ENCODE measurements at places on chromosomes 13 and 19. TPM values are rescaled to one million over a fixed set of nuclear protein-coding genes. Genes with fewer than 3 reads are reported as not detected.

GRCh38 chr13:99377641-99378040 is 70.4 kb upstream of the GPR183 start:
- H3K4me1 ChIP-seq: peaks cover 47% of the 10 kb centered on the region
- H3K27me3 ChIP-seq: no peaks in the 10 kb centered on the region
- H3K27ac ChIP-seq: no peak overlapping the region

DNA sequence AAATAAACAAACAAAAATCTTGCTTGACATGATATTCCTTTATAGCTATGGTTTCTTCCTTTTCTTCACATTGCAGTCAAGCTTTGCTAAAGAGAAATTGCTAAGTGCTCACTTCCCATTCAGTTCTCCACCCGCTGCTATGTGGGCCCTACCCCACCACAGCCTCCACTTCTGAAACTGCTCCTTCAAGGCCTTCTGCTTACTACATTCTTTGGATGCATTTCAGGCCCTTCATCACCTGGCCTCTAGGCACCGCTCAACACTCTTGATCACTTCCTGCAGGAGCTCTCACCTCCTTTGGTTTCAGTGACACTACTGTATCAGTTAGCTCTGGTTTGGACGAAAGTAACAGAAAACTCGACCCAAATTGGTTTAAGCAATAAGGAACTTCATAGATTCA is 72.4 kb downstream of the KLF5 start:
- no peaks in the 10 kb centered on the region for H3K36me3 ChIP-seq
- no peak overlapping the region for H3K27ac ChIP-seq
- no peaks in the 10 kb centered on the region for H3K4me1 ChIP-seq

GRCh38 chr19:43554317-43554895 is 20.9 kb downstream of the XRCC1 start:
- peaks cover 6% of the 10 kb centered on the region for H3K4me1 ChIP-seq
- no peak overlapping the region for H3K27ac ChIP-seq
- H3K36me3 ChIP-seq: peaks cover 41% of the 10 kb centered on the region
- H3K4me3 ChIP-seq: no peak overlapping the region
- H3K27me3 ChIP-seq: no peaks in the 10 kb centered on the region

DNA sequence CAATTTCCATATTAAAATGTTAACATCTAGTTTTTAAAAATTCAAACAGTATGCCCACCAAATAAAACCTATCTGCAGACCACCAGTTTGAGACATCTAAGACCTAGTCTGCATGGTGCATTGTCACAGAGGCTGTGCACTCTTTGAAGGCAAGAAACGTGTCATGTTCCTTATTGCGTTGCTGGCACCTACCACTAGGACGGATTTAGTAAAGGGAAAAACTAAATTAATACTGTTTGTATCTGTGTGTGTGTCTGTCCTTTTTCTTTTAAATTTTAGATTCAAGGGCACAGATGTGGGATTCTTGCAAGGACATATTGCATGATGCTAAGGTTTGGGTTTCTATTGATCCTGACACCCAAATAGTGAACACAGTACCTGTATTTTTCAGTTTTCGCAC is 481.4 kb downstream of the UQCRFS1 start:
- H3K27ac ChIP-seq: no peak overlapping the region
- H3K27me3 ChIP-seq: peaks cover 2% of the 10 kb centered on the region
- DNase-seq: no peak
- no peaks in the 10 kb centered on the region for H3K4me1 ChIP-seq
- H3K36me3 ChIP-seq: no peaks in the 10 kb centered on the region
- H3K4me3 ChIP-seq: no peak overlapping the region

CCDC70 gene
- total RNA-seq: not detected

LILRA1 gene
- total RNA-seq: not detected

DNA sequence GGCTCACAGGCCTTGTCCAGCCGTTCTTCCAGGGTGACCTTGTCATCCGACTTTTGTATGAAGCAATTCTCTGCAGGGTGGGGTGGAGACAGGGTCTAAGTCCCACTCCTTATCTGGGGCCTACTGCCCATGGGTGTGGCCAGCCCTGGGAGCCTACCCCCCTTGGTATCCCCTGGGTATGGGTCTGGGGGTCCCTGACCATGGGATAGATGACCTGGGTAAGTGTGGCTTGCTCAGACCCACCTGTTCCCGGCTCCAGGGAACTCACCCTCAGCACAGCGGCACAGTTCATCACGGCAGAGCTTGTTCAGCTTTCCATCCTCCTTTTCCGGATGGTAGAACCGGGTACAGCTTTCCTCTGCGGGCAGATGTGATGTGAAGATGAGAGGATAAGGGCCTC is 9.2 kb upstream of the TNFSF14 start:
- H3K4me1 ChIP-seq: peaks cover 28% of the 10 kb centered on the region
- no peak overlapping the region for H3K4me3 ChIP-seq
- no peaks in the 10 kb centered on the region for H3K36me3 ChIP-seq
- H3K27me3 ChIP-seq: no peaks in the 10 kb centered on the region

DNA sequence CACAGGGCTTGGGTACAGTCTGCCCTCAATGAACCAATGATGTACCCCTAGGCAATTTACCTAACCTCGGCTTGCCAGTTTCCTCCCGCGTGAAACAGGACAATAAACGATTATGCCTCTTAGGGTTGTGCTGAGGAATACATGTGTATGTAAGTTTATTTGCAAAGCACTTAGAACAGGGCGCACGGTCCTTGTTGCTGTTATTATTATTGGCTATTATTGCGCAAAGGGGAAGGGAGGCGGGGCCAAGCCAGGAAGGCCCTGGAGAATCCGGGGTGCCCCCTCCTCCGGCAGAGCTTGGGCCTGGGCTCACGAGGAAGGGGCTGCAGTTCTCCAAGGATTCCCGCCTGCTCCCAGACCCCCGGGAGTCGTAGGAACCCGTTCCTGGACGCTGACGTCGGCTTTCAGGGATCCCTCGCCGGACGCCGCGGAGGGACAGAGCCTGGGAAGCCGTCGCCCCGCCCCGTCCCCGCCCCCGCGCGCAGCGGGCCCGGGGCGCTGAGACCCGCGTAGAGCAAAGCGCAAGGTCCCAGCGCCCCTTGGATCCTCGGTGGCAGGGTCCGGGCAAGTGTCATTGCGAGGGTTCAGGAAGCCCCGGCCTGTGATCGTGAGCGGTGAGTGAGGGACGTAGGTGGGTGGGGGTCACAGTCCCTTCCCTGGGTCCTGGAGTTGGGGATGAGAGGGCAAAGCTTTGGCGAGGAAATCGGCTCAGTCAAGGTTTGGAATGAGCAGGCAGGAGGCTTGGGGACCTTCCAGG is at the start of gene TMEM91:
TMEM91 (plus strand) TSS at position 293 of the 757 bp plus-strand sequence. CDS start 1,777 bp downstream, outside the sequence.
- no peaks in the 10 kb centered on the region for H3K27me3 ChIP-seq
- no peak within 1 kb of the TSS for H3K27ac ChIP-seq
- peaks cover 13% of the 10 kb centered on the region for H3K4me1 ChIP-seq
- no peaks in the 10 kb centered on the region for H3K36me3 ChIP-seq
- peak within 1 kb of the TSS; percentile 64 for H3K4me3 ChIP-seq

TICAM1 gene
- 28.5 TPM for total RNA-seq

GIPC3 gene
- total RNA-seq: 0.52 TPM

- H3K4me3 ChIP-seq: no peak overlapping the region
- H3K27me3 ChIP-seq: no peaks in the 10 kb centered on the region
- no peak for DNase-seq
- H3K4me1 ChIP-seq: peaks cover 49% of the 10 kb centered on the region
Measured at GRCh38 chr19:19417628-19418245, 12.3 kb downstream of the GATAD2A start.

DNA sequence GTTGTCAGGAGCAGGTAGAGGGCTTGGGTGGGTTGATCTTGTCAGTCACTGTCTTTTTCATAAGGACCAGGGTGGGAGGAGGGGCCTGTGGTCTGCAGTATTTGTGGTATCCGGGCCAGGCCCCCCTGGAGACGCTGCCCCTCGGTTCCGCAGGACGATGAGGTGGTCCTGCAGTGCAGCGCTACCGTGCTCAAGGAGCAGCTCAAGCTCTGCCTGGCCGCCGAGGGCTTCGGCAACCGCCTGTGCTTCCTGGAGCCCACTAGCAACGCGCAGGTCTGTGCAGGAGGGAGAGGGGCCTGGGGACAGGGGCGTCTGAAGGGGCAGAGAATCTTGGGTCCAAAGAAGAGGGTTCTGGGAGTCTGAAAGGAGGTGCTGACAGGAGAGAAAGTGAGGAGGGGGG is 7.1 kb downstream of the RYR1 start:
- no peaks in the 10 kb centered on the region for H3K27me3 ChIP-seq
- H3K36me3 ChIP-seq: no peaks in the 10 kb centered on the region
- H3K27ac ChIP-seq: no peak overlapping the region
- no peaks in the 10 kb centered on the region for H3K4me1 ChIP-seq
- no peak for DNase-seq
- H3K4me3 ChIP-seq: no peak overlapping the region

DNA sequence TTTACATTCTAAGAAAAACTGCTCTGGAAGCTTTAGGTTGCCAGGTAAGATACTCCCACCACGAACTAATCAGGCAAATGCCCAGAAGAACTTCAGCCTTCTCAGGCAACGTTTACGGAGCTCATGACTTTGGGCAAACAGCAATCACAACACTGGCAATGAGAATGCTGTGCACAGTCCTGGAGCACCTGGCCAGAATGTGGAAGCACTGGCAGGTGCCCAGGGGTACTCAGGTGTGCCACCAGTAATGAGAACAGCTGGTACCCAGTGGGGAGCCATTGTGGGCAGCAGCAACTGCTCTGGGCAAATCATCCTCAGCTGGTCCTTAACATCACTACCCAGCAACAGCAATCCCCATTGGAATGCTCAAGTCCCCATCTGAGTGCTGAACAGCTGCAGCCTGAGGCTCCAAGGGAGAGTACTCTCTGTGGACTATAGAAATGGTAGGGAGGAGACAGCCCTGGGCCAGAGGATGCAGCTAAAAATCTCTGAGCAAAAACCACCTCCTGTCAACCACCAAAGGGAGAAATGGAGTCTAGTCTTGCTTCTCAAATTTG is 210.0 kb downstream of the FOXO1 start:
- no peak overlapping the region for H3K27ac ChIP-seq
- no peaks in the 10 kb centered on the region for H3K36me3 ChIP-seq
- DNase-seq: no peak
- no peaks in the 10 kb centered on the region for H3K27me3 ChIP-seq
- no peak overlapping the region for H3K4me3 ChIP-seq
- no peaks in the 10 kb centered on the region for H3K4me1 ChIP-seq

ZNF763 gene
- total RNA-seq: 3.2 TPM

- H3K4me3 ChIP-seq: no peak overlapping the region
- no peak for DNase-seq
- H3K27ac ChIP-seq: no peak overlapping the region
- no peaks in the 10 kb centered on the region for H3K36me3 ChIP-seq
- H3K4me1 ChIP-seq: peaks cover 36% of the 10 kb centered on the region
Measured at GRCh38 chr13:33545492-33545891, 259.9 kb upstream of the STARD13 start.

GRCh38 chr19:17938092-17938845 is 5.5 kb downstream of the CCDC124 start:
- H3K4me1 ChIP-seq: peaks cover 6% of the 10 kb centered on the region
- no peak overlapping the region for H3K27ac ChIP-seq
- DNase-seq: peak; percentile 74
- no peaks in the 10 kb centered on the region for H3K27me3 ChIP-seq
- H3K36me3 ChIP-seq: no peaks in the 10 kb centered on the region

DNA sequence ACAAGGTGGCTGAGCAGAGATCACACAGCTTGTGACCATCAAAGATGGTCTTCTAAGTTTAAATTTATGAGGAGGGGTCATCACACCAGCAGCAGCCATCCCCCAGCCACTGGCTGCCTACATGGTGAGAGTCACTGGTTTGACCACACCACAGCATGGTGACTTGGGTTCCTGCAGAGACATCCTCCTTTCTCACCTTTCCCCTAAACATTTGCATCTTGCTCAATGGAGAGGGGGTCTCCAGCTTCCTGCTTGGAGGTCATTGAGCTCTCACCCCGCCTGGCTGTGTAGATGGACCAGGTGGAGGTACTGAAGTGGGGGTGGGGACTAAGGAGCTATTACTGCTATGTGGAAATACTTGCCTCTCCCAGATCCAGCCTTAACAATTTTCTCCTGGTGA is 247.6 kb upstream of the ARGLU1 start:
- H3K36me3 ChIP-seq: no peaks in the 10 kb centered on the region
- no peak for DNase-seq
- no peak overlapping the region for H3K4me3 ChIP-seq
- H3K27me3 ChIP-seq: no peaks in the 10 kb centered on the region
- H3K27ac ChIP-seq: no peak overlapping the region

DNA sequence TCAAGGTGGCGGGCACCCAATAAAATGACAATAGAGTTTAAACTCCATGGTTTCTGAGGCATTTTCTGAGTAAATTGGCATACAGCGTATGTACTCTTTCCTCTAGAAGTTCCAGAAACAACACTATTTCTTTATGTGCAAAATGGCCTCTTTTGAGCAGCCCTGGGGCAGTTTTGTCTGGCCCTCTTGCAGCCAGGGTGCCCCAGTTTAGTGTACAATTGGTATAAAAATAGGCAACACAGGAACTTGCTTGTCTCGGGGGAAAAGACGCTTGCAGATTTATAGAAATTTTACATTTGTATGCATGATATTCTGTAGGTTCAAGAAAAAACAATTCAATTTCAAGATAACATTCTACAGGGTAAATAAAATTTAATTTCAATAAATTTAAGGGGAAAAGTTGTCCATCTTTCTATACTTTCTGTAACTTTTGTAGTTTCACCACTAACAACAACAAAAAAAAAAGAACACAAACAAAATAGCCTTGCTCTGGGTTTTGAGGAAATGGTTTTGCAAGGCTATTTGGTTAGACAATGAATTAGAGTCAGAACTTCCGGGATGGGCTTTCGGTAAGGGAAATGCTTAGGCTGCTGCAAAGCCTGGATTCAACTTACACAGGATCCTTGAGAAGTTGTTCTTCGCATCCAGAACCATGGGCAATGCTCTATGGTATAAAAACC is 45.3 kb downstream of the LRCH1 start:
- peaks cover 44% of the 10 kb centered on the region for H3K4me1 ChIP-seq
- no peak overlapping the region for H3K27ac ChIP-seq
- H3K27me3 ChIP-seq: no peaks in the 10 kb centered on the region
- H3K36me3 ChIP-seq: no peaks in the 10 kb centered on the region

GNG7 gene
- total RNA-seq: 1.4 TPM

- H3K4me3 ChIP-seq: no peak overlapping the region
- peaks cover 82% of the 10 kb centered on the region for H3K36me3 ChIP-seq
- no peak for DNase-seq
Measured at GRCh38 chr19:5645409-5645808, 22.5 kb downstream of the SAFB start.

LPAR2 gene
- total RNA-seq: 120 TPM

ZNF320 gene
- total RNA-seq: 5.6 TPM

- no peaks in the 10 kb centered on the region for H3K4me1 ChIP-seq
- H3K4me3 ChIP-seq: no peak overlapping the region
- no peaks in the 10 kb centered on the region for H3K36me3 ChIP-seq
Measured at GRCh38 chr13:91845612-91846011, 447.2 kb downstream of the GPC5 start.

GRCh38 chr19:10936661-10937084 is 8.1 kb downstream of the TIMM29 start:
- no peaks in the 10 kb centered on the region for H3K4me1 ChIP-seq
- peak; percentile 69 for DNase-seq
- H3K27ac ChIP-seq: no peak overlapping the region
- no peak overlapping the region for H3K4me3 ChIP-seq
- H3K36me3 ChIP-seq: peaks cover 2% of the 10 kb centered on the region
- H3K27me3 ChIP-seq: no peaks in the 10 kb centered on the region

DNA sequence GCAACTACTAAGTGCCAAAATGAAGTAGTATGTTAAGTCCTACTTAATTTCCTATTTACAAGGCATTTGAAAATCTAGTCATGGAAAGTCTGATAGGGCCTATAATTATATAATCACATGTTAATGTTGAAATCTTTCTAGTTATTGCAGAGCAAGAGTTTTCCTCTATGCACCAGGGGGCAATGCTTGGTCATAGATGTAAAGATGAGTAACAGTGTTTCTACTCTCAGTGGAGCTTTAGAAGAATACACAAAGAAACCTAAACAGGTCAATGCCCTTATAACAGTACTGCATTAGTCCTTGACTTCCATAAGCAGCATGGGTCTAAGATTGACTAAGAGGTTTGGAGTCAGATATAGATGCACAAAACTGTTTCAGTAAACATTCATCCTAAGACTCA is 218.7 kb downstream of the KCTD12 start:
- H3K4me3 ChIP-seq: no peak overlapping the region
- H3K27ac ChIP-seq: no peak overlapping the region
- H3K4me1 ChIP-seq: no peaks in the 10 kb centered on the region
